Thoracic aorta (tissue), 2 donors: ENCODE measurements at places on chromosomes 1 and 21. TPM values are rescaled to one million over a fixed set of nuclear protein-coding genes. Genes with fewer than 3 reads are reported as not detected.

DNA sequence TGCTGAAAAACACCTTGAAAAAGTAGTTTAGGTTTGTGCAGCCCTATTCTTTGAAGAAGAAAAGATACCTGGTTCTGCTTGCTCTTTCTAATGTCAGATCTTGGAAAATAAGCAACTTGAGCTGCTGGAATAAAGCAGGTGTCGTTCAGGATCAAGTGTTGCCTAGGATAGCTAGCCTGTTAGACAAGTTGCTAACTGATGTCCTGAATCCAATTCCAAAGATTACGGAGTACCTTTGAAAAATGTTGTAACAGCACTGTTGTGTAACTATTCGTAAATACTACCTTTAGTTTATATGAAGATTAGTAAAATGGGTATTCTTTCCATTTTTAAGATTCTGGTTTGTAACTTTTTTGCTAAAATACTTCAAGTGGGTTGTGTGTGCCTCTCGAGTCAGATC, 151.5 kb downstream of the CLEC20A start:
- no peak for DNase-seq

DNA sequence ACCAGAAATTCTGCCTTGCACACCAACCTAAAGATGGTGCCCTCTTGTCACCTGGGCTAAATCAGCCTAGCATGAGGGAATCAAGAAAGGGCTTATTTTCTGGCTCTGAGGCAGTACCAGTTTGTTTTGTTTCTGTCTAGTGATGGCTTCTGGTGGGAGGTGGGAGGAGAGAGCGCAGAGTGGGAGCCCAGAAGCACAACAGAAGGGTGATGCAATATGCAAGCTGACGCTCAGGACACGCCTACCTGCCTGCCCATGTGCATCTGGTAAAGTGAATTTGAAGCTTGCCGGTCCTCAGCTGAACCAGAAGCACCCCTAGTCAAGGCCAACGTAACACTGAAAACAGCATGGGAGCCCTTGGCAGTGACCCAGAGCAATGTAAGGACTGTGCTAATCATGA, 138.4 kb upstream of the TIAM1 start:
- DNase-seq, result no peak

GRCh38 chr1:172473302-172473701, 29.4 kb upstream of the PIGC start:
- no peak for DNase-seq

- DNase-seq, result no peak
Measured at GRCh38 chr1:22119626-22120468, 23.1 kb downstream of the WNT4 start.

DNA sequence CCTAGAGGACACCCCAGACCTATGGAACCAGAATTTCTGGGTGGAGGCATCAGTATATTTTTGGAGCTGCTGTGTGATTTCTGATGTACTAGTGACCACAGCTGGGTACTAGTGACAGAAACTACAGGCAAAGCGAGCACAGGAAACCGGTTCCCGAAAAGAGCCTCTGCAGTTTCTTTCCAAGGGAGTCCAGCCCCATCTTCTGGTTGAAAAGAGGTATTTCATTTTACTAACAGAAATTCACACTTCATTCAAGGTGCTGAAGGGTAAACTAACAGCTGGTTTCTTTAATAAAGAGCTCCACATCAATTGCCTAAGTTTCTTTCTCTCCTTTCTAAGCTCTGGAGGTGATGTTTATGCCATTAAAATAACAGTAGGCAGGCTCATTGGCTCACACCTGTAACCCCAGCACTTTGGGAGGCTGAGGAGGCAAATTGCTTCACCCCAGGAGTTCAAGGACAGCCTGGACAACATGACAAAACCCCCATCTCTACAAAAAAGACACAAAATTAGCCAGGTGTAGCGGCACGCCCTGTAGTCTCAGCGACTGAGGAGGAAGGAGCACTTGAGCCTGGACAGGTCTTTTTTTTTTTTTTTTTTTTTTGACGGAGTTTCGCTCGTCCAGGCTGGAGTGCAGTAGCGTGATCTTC, 22.0 kb downstream of the THAP3 start:
- no peak for DNase-seq

SERPINC1 gene
- total RNA-seq, result not detected
